Activated T-cell treated with anti-CD3 and anti-CD28 coated beads, Interleukin-2, amount 50 U/mL, for 72 hours (primary cell): ENCODE measurements at places on chromosomes 2 and 18. TPM values are rescaled to one million over a fixed set of nuclear protein-coding genes. Genes with fewer than 3 reads are reported as not detected.

TYMS gene
- 163 TPM for total RNA-seq

SULT1C4 gene
- not detected for total RNA-seq

DNA sequence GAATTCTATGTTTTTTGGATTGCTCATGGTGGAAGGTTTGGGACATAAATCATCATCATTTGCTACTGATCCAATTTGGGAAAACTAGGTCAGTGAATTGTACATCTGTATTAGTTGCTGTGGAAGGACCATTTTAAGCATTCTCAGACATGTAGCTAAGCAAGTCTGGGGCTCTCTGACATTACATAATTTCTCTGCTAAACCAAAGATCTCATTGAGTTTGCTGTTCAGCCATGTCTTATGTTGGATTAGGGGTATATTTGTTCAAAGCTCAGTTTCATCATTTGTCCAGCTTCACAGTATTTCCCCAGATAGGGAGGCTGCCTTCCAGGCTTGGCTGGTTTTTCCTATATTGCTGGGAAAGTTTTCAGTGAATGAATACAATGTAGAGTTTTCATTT lies 399.7 kb downstream of the MTX2 start:
- no peak for DNase-seq
- no peak overlapping the region for H3K4me3 ChIP-seq
- H3K27ac ChIP-seq, result no peak overlapping the region
- peaks cover 4% of the 10 kb centered on the region for H3K4me1 ChIP-seq
- peaks cover 7% of the 10 kb centered on the region for H3K27me3 ChIP-seq
- H3K36me3 ChIP-seq, result no peaks in the 10 kb centered on the region

DNA sequence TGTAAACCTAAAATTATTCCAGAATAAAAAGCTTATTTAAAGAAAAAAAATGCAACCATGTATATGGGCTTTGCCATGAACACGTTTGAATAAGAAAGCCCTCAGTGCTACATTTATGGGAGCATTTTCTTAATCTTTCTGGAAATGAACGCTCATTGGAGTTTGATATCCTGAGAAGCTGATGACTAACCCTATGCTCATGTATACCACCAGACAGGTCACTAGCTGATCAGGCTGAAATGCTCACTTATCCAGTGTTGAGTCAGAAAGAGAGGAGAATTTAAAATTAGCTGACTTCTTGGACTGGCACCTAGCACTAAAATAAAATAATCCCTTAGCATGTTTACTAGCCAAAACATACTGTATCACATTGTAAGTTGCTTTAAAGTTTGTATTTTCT lies 254.9 kb upstream of the SIX3 start:
- H3K36me3 ChIP-seq, result no peaks in the 10 kb centered on the region
- H3K4me1 ChIP-seq, result no peaks in the 10 kb centered on the region
- no peak for DNase-seq
- no peak overlapping the region for H3K27ac ChIP-seq
- no peak overlapping the region for H3K4me3 ChIP-seq

- no peak for DNase-seq
- no peaks in the 10 kb centered on the region for H3K4me1 ChIP-seq
- no peak overlapping the region for H3K4me3 ChIP-seq
These were observed 142.2 kb downstream of the DYSF start for GRCh38 chr2:71595569-71595968.

DNA sequence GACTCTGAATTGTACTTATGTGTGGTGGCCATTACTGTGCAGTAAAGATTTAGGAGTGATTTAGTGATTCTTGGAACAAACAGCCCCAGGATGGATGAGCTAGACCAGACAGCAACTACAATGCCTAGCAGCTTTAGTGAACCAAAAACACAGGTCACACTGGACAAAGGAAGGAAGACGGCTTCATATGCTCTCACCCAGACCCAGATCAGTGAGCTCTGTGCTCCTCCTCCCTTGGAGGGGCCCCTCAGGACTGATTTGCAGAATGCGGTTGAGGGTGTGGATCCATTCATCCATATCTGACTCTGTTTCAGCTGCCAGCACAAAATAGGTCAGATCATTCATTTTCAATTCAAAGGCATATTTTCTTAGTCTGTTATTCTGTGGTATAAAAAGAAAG lies 159.7 kb upstream of the CCDC195 start:
- peaks cover 73% of the 10 kb centered on the region for H3K36me3 ChIP-seq
- no peak for DNase-seq
- H3K4me1 ChIP-seq, result peaks cover 16% of the 10 kb centered on the region
